ENCODE measurements at places on chromosomes 2 and 18. TPM values are rescaled to one million over a fixed set of nuclear protein-coding genes. Genes with fewer than 3 reads are reported as not detected.

GKN2 gene
- total RNA-seq, result not detected

SKOR2 gene
- not detected for total RNA-seq

ERMN gene
- total RNA-seq, result not detected

CNTNAP5 gene
- total RNA-seq, result not detected

AGFG1 gene
- 80.3 TPM for total RNA-seq

KLHL14 gene
- not detected for total RNA-seq

SPP2 gene
- not detected for total RNA-seq

AOX1 gene
- total RNA-seq, result 16.8 TPM

PLGLB2 gene
- total RNA-seq, result 0.24 TPM

MSH6 gene
- total RNA-seq, result 94.0 TPM

LRRTM4 gene
- total RNA-seq, result not detected

FBXO36 gene
- total RNA-seq, result 1.9 TPM

SCYGR4 gene
- total RNA-seq, result not detected

UGT1A10 gene
- not detected for total RNA-seq

L3MBTL4 gene
- total RNA-seq, result 1.0 TPM

ANKRD29 gene
- 5.6 TPM for total RNA-seq

TUBA4A gene
- 271 TPM for total RNA-seq

ARHGAP15 gene
- not detected for total RNA-seq

AGXT gene
- not detected for total RNA-seq

GREB1 gene
- total RNA-seq, result 0.11 TPM

ANO7 gene
- total RNA-seq, result 0.24 TPM

NLRC4 gene
- total RNA-seq, result not detected

OSR1 gene
- total RNA-seq, result 0.18 TPM

SERPINB3 gene
- total RNA-seq, result 0.88 TPM

LAMA3 gene
- 2,643 TPM for total RNA-seq

SMYD1 gene
- not detected for total RNA-seq

SLC8A1 gene
- total RNA-seq, result 19.9 TPM

GLI2 gene
- total RNA-seq, result 0.44 TPM

COLEC12 gene
- total RNA-seq, result not detected

ITPRIPL1 gene
- 7.2 TPM for total RNA-seq

ZNF521 gene
- total RNA-seq, result 0.10 TPM

TBR1 gene
- total RNA-seq, result not detected

ASXL3 gene
- total RNA-seq, result not detected

SCN3A gene
- total RNA-seq, result not detected

LRRC30 gene
- not detected for total RNA-seq

FAM237A gene
- total RNA-seq, result not detected

ERCC3 gene
- 42.8 TPM for total RNA-seq

ZBTB7C gene
- total RNA-seq, result under 0.01 TPM

BBS5 gene
- 4.9 TPM for total RNA-seq

BUB1 gene
- 55.9 TPM for total RNA-seq

CAPN14 gene
- total RNA-seq, result 0.35 TPM

FBLN7 gene
- 0.04 TPM for total RNA-seq

ZNF804A gene
- total RNA-seq, result not detected

KIF1A gene
- not detected for total RNA-seq

ATP9B gene
- total RNA-seq, result 11.8 TPM

COL5A2 gene
- total RNA-seq, result 22.7 TPM

MAP3K19 gene
- not detected for total RNA-seq

HOXD9 gene
- 0.14 TPM for total RNA-seq

RAD51AP2 gene
- 0.10 TPM for total RNA-seq

CERKL gene
- not detected for total RNA-seq

RNF103 gene
- total RNA-seq, result 11.8 TPM

C2orf72 gene
- not detected for total RNA-seq

HOXD13 gene
- not detected for total RNA-seq

FSHR gene
- not detected for total RNA-seq

Data from foreskin keratinocyte (primary cell).